ENCODE measurements at places on chromosomes 13 and 19.

GRCh38 chr13:38090913-38091312 lies 221.3 kb upstream of the TRPC4 start:
- no peak for DNase-seq

- no peak for DNase-seq
Measured at GRCh38 chr19:7605490-7606222, 10.0 kb downstream of the CAMSAP3 start.

- DNase-seq: no peak
Measured at GRCh38 chr13:97069050-97069815, 75.0 kb upstream of the OXGR1 start.

- no peak for DNase-seq
Measured at GRCh38 chr19:35430409-35431144, 17.5 kb upstream of the FFAR2 start.

DNA sequence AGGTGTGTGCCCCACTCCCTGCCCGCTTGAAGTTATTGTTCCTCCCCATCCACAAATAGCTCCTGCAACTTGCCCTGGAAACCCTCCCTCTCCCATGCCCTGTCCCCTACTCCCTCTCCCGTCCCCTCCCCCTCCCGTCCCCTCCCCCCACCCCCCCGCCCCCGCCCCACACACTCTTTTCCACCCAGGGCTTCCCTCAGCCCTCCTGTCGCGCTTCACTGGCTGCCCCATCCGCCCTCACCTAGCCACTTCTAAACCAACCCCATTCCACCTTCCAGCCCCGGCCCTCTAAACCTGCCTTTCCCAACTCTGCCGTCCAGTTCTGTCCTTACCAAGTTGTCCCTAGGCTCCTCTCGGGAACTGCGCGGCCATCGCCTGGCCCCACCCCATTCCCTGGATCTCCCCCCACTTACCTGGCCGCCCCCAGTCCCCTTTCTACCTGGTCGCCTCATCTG lies 993 bp downstream of the RGL3 start:
- no peak for DNase-seq

DNA sequence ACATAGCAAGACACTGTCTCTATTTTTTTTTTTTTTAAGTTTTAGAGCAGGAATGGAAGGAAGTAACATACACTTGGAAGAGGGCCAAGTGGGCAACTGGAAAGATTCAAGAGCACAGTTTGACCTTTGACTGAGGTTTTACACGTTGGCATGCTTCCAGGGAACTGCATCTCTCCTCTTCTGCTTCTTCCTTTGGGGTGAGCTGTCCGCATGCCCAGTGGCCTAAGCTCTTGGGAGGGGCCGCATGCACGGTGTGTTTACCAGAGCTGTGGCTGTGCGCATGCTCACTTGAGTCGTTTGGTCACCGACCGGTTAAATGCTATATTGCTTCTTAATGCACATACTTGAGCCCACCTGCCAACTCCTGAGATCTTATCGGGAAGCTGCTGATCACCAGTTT lies 727.7 kb downstream of the UQCRFS1 start:
- no peak for DNase-seq

- no peak for DNase-seq
Measured at GRCh38 chr19:49512970-49513745, 697 bp downstream of the FCGRT start.

DNA sequence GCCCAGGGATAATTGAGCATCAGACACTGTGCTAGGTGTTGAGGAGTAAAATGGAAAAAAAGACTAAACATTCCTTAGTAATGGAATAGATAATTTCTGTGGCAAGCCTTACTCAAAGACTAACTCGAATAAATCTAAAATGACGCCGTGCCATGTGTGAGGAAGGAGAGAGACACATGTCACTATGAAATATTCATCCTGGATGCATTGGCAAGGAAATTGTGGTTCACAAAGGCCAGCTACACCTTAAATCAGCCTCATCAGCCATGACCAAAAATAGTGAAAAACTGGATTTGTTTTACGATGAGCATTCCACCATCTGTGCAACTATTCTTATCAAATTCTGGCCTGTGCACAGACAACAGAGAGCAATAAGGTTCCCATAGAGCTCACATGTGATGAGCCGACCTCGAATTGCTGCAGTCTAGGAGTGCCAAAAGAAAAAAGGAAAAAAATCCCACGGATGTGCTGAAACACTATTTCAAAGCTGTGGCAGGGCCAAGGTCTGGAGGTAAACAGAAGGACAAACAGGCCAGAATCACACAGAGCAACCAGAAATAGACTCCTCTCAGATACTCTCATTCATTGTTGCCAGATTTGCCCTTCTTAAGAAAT lies 505.7 kb downstream of the EFNB2 start:
- no peak for DNase-seq

DNA sequence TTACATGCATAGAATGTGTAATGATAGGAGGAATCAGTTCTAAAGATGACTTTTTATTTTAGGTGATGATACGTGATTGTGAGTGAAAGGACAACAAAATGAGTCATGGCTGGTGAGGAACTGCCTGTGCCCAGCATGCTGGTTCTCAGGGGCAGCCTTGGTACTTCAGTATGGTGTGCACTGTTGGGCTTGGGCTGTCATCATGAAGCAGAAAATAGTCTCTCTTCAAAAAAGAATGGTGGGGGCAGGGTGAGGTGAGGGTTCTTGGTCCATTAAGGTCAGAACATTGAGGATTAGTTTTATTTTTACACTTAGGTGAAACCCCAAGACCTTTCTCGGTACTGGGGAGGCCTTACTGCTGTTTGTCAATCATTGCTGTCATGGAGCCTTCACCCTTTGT lies 309.5 kb downstream of the MTUS2 start:
- DNase-seq: no peak

GRCh38 chr19:28980236-28980868 lies 232.6 kb downstream of the UQCRFS1 start:
- no peak for DNase-seq

GRCh38 chr13:96822895-96823294 lies 171.4 kb downstream of the OXGR1 start:
- no peak for DNase-seq

DNA sequence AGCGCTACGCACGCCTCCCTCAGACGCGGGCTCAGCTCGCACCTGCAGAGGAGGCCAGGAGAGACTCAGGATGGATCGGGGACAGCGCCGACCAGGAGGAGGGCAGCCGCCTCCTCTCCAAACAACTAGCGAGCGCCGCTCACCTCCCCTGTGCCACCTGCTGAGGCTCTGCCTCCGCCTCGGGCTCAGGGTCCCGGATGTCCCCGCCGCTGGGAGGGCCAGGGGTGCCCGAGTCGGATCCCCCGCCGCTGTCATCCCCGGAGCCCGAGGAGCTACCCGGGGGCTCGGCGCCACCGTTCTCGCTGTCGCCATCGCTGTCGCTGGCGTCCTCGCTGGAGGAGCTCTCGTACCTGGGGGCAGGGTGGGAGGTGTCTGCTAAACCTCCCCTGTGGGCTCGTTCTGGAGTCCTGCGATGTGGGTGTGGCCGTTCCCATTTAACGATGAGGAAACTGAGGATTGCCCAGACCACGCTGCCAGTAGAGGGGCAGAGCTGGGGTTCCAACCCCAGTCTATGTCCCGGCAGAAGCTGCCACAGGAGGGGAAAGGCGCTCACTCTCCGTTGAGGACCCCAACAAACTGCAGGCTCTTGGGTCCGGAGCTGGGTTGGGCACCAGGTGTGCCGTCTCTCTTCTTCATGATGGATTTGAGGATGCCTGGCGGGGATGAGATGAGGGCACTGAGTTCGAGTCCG lies 9.2 kb downstream of the KANK3 start:
- no peak for DNase-seq

DNA sequence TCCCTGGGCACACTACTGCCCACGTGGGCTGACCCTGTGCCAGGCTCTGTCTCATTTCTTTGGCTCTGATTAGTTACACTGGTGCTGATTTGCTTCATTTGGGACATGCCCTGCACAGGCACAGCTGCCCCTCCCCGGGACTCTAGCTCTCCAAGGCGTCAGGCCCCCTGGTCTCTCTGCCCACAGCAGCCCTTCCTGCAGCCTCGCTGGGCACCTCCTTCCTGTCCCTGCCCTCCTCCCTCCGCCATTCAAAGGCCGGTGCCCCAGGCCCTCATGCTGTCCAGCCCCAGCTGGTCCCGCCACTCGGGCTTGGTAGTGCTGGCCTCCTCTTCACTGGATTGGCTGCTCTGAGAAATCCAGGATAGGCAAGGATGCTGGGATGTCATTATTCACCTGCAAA lies 73.1 kb downstream of the ERICH6B start:
- no peak for DNase-seq

DNA sequence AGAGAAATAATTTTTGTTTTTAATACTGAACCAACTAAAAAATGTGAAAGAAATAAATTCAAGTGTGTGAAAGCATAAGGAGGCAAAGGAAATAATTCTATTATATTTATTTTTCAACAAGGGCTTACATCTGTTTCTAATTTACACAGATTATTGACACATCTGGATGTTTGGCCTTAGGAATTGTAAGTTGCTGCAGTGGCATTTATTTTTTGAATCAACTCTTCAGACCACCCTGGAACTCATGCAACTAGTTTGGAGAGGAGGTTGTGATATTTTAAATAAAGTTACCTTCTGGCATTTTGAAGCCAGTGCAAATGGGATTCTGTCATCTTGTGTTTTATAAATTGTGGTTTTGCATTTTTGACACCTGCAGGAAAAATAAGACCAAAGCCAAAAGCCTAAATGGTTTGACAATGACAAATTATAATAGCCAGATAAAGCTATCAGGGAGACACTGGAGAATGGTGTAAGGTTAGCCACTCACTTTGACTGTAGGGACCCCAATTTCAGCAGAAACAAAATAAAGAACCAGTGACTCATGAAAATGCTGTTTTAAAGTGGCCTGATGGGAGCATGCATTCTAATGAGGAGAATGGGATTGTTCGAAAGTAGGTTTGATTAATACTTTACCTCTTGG lies 192.9 kb downstream of the KLF5 start:
- DNase-seq: no peak

DNA sequence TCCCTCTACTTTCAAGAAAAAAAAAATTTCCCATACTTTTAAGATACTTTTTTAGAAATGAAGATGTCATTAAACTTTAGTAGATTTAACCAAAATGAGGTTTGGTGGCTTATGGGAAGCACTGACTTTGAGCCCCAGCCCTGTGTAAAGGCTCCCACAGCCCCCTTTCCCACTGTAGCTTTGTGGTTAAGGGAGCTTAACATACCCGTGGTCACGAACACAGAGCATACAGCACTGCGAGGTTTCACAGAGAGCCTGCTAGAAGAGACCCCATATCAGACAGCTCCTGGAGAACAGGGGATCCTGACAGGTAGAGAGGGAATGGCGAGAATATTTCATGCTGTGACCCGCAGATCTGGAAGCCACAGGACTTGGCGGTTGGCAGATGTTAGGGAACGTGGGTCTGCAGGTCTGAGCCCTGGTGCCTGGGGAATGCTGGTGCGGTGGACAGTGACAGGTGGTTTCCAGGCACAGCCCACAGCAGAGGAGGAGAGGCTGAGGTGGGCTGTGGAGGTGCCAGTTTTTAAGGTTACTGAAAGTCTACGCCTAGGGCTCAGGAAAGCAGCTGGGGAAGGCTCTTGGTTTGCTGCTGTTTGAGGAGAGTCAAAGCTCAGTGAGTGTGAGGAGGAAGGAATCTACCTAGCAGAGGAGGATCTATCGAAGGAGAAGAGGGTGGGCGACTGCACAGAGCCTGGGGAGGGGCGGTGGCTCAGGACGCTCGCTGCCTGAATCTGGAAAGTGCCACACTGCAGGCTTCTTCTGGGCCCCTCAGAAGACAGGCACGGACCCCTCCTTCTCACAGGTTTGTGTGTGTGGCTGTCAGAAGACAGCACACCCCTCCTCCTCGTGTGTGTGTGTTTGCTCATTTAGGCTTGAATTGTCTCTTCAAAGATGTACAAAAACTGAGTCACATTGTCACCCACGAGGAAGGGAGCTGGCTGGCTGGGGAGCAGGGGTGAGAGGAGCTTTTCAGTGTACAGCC lies 49.9 kb downstream of the SLC7A9 start:
- DNase-seq: no peak

DNA sequence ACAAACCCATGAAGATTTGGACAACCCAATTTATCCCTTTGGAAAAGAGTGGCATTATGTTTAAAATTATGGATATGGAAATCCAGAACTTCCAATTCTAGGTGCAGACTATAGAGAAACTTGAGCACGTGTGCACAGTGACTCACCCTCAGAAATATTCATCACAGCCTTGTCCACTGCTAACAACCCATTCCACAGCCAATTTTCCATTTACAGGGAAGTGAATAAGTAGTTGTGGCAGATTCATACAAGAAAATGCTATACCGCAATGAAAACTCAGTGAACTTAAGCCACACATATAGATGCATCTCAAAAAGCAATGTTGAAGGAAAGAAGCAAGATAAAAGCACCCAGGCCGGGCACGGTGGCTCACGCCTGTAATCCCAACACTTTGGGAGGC lies 133.3 kb downstream of the USP12 start:
- DNase-seq: no peak
